ENCODE measurements at places on chromosomes 16 and 17. TPM values are rescaled to one million over a fixed set of nuclear protein-coding genes. Genes with fewer than 3 reads are reported as not detected.

The KRTAP4-5 gene
- not detected for total RNA-seq

The TBC1D3E gene
- total RNA-seq = not detected

The NPIPA3 gene
- 1.2 TPM for total RNA-seq

The CCL14 gene
- total RNA-seq = not detected

The KRT36 gene
- 0.12 TPM for total RNA-seq

The HLF gene
- under 0.01 TPM for total RNA-seq

The NATD1 gene
- total RNA-seq = 3.4 TPM

The KRT32 gene
- not detected for total RNA-seq

The KRTAP2-3 gene
- not detected for total RNA-seq

The TXNDC17 gene
- total RNA-seq = 139 TPM

The ARSG gene
- total RNA-seq = 0.98 TPM

The TRPV2 gene
- 53.1 TPM for total RNA-seq

The METTL16 gene
- 9.4 TPM for total RNA-seq

The HCRT gene
- total RNA-seq = not detected

The CCT6B gene
- 0.23 TPM for total RNA-seq

The ZFP3 gene
- 0.47 TPM for total RNA-seq

The SLC5A11 gene
- not detected for total RNA-seq

The SPATA22 gene
- total RNA-seq = not detected

The NT5C gene
- 54.6 TPM for total RNA-seq

The MILR1 gene
- 6.2 TPM for total RNA-seq

The TP53TG3B gene
- 0.08 TPM for total RNA-seq

The ICAM2 gene
- total RNA-seq = 1.8 TPM

The PRAC1 gene
- total RNA-seq = not detected

The TBC1D3C gene
- total RNA-seq = not detected

The SEPTIN12 gene
- not detected for total RNA-seq

The SECTM1 gene
- total RNA-seq = 22.3 TPM

The BCL6B gene
- 0.30 TPM for total RNA-seq

The SLC16A6 gene
- 0.15 TPM for total RNA-seq

The RAMP2 gene
- 0.30 TPM for total RNA-seq

The NIP7 gene
- total RNA-seq = 19.3 TPM

The MLX gene
- 33.7 TPM for total RNA-seq

The APOBR gene
- total RNA-seq = not detected

Measured in smooth muscle cell of the coronary artery (primary cell).